ENCODE measurements at places on chromosomes 11 and 22.

- no peak for DNase-seq
Measured at GRCh38 chr11:14727215-14727614, 83.6 kb downstream of the PDE3B start.

DNA sequence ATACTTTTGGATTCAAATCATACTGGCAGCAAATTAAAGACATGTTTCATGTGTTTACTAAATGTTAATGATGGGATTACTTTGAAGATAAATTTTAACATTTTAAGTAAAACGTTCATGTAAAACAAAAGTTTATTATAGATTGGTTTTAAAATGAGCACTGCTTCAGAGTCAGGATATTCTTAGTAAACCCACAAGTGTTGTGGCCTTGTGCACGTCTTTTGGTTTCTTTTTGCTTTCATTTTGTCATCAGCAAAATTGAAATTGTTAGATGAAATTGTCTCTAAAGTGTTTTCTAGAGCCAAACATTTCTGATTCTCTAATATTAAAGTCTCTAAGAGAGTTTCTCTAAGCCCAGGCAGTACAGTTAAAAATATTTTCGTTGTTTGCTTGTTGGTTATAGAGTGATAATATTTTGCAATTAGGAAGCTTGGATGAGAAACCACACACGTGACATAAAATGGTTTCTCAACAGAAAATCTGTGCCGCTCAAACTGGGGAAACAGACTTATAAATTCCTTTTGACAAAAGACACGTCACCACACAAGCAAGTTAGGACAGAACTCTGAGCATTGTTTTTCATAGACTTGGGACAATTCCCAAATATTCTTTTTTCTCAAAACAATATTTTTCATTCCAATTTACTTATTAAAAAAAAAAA lies 164.4 kb downstream of the TEAD1 start:
- no peak for DNase-seq

DNA sequence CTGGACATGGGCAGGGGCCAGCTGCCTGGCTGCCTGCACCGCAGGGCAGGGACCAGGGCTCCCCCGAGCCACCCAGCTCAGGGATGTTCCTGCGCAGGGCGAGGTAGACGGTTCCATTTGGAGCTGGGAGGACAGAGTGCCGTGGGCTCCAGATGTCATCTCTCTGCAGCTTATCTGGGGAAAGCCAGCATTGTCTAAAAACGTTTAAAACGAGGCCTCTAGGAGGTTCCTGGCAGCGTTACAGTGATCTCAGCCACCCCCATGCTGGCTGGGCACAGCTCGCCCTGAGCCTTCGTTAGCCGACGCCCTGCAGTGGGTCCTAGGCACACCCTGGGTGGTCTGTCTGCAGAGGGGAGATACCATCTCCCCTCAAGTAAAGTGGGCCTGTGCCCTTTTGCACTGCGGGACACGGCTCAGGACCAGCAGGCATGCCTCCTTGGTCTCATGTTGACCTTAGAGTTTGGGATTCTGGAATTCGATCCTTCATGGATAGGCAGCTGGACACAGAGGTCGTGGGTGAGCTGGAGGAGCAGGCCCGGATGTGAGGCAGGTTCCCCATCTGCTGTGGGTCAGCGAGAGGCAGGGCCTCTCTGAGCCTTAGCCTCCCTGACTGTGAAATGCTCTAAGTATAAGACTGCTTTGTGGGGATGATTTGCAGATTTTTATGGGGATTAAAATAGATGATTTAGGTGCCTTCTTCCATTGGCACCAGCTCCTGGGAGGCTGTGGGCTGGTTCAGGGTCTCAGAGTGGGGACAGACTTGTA lies 14.1 kb downstream of the SYNGR1 start:
- no peak for DNase-seq

- no peak for DNase-seq
Measured at GRCh38 chr11:35012467-35013191, 96.2 kb downstream of the PDHX start.

- DNase-seq, result no peak
Measured at GRCh38 chr11:46686886-46687795, 13.3 kb downstream of the ARHGAP1 start.

GRCh38 chr11:94735907-94736306 lies 32.2 kb upstream of the AMOTL1 start:
- DNase-seq, result no peak

GRCh38 chr22:50102946-50103345 lies 13.1 kb downstream of the MOV10L1 start:
- DNase-seq, result no peak

DNA sequence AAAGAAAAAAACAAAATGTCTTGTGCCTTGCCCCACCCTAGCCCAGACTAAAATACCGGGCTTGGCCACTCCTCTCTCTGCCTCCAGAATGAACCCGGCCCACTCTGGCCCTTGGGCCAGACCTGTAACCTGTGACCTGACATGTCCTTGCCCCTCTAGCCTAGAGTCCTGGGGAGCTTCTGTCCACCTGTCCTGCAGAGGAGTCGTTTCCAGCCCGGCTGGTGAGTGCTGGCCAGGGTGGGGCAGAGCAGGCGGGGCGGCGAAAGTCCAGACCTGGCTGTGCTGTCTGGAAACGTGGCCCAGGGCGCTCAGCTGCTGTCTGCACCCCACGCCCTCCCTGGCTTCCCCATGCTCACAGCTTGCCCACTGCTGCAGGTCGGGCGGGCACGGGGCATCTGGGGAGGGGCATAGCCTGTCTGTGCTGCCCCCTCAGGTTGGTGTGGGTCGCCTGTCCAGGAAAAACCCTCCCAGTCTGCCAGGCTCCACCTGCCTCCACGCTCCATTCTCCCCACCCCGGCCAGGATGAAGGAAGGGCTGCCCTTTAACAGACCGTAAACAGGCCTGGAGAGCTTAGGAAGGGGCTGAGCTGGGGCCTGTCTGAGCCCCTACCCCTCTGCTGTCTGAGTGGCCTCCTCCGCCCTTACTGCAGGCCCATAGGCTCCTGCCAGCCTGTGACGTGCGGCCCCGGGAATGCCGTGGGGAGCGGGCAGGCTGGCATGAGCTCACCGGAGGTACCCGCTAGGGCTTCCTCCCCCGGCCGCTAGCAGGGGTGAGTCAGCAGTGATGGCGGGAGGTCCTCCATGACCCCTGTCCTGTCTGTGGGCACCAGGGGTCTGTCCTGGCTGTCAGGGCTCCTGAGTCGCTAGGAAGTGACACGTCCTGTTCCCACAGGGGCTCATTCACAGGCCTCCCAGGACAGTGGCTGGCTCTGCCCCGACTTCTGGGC lies 1.9 kb downstream of the CD151 start:
- no peak for DNase-seq

DNA sequence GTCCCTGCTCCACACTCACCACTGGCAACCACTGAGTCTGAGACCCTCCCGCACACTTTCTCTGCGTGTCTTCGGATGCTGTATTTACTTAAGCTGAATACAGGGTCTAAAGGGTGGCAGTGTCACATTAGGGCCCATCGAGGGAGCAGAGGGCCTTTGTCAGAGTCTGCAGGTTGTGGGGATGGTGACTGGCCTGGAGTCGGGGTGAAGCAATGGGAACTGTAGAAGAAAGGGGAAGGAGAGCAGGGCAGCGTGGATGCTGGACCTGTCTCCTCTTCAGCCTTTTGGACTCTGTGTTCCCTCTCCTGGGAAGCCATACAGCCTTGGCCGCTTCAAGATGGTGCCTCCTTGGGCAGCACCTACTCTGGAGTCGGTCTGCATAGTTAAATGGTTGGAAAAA lies 61.1 kb downstream of the ZBTB16 start:
- no peak for DNase-seq

DNA sequence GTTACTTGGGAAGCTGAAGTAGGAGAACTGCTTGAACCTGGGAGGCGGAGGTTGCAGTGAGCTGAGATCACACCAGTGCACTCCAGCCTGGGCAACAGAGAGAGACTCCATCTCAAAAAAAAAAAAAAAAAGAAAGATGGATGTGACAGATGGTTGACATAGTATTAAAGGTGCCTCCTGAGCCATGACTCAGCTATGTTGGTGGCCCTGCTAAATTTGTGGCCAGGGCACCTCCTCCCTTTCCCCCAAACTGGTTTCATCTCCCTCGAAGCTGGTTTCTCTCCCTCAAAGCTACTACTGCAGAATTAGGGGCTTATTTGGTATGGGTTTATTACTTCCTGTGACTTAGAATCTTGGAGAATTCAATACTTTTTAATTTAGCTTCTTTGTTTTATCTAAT lies 31.5 kb downstream of the SDHD start:
- DNase-seq, result peak; percentile 6

- no peak for DNase-seq
Measured at GRCh38 chr11:2419638-2420501, 19.3 kb downstream of the TSSC4 start.

- DNase-seq, result no peak
Measured at GRCh38 chr11:73538381-73538872, 59.5 kb downstream of the FAM168A start.

DNA sequence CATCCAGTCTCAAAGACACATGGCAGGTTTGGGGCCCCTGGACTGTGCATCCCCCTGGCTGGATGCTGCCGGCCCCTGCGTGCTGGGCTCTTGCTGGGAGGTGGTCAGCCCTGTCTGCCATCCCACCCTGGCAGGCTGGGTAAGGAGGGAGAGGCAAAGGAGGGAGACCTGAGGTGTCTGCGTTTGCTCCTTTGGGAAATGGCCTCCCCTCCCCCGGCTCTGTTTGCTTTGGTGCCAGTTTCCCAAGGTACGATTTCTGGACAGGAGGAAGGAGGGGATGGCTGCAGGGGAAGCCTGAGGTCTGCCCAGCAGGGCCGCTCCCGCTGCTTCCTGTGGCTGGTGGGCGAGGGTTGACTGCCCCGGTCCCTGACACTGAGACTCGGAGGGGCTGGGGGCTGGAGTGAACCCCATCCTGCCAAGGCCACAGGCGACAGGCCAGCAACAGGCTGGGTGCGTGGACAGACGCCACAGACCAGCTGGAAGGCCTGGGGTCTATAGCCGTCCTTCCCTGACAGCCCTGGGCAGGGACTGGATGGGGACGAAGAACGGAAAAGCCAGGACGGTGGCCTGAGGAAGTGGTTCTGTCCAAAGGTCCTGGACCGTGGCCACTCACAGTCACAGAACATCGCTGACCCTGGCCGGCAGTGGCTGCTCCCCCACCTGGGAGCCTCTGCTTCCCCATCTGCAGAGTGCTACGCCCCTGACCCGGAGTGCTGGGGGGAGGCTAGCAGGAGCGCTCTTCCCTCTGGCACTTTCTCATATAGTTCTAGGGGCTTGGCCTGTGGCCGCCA lies 38.0 kb downstream of the OSBPL5 start:
- DNase-seq, result no peak

- DNase-seq, result no peak
Measured at GRCh38 chr11:46472662-46472994, 81.1 kb upstream of the CHRM4 start.

DNA sequence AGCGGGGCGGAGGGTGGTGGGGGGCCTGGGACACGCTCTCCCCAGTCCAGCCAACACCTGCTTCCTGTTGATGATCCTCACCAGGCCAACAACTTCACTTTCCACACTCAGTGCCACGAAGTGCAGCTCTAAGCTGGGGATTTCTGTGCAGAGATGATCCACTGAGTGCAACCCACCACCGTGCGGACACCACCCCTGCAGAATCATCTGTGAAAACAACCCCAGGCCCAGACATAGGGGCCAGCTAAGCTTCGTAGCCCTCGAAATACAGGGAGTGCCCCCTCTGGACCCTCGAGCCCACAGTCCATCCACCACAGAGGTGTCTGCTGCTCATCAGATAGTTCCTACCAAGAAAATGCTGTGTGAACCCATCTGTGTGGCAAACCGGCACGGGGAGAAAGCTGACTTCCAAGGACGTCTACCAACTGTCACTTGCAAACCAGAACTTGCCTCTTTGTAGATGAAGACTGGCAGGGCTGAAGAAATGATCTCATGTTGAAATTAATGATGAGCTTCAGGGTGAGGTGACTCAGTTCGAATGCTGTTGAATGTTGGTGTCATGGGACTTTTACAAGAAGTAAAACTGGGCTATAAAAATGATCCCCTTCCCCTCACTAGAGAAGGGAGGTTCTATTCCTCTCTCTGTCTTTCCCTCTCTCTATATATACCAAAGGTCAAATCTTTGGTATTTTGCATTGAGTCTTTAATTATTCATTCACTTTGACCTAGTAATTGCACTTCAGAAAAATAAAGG lies 73.4 kb downstream of the MYEOV start:
- no peak for DNase-seq

- no peak for DNase-seq
Measured at GRCh38 chr11:110128161-110128560, 35.0 kb downstream of the ZC3H12C start.

GRCh38 chr11:64665411-64665821 lies 57.6 kb downstream of the NRXN2 start:
- DNase-seq, result no peak

GRCh38 chr22:44049486-44050231 lies 25.6 kb downstream of the PARVB start:
- no peak for DNase-seq

- DNase-seq, result no peak
Measured at GRCh38 chr22:41175546-41175945, 29.6 kb upstream of the L3MBTL2 start.

- no peak for DNase-seq
Measured at GRCh38 chr11:70570693-70571395, 172.5 kb downstream of the CTTN start.

- no peak for DNase-seq
Measured at GRCh38 chr11:2462543-2462985, 17.8 kb downstream of the KCNQ1 start.

GRCh38 chr22:46000081-46001027 lies 23.4 kb upstream of the WNT7B start:
- no peak for DNase-seq

DNA sequence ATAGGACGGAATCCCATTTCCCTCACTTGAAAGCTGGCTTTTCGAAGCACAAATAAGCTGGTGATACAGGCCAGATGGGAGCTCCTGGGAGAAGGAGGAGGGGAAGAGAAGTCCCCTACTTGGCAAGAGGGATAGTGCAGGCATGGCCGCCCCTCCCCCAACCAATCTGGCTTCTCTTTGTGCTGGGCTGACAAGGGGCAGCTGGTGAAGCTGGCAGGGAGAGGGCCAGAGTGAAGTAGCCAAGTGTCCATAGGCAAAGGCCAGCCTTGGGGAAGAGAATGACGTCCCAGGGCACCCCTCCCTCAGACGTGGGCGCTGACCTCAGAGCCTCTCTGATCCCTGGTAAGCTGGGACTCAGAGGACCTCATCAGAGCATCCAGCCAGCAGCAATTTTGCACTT lies 78.7 kb upstream of the GRAMD1B start:
- no peak for DNase-seq

DNA sequence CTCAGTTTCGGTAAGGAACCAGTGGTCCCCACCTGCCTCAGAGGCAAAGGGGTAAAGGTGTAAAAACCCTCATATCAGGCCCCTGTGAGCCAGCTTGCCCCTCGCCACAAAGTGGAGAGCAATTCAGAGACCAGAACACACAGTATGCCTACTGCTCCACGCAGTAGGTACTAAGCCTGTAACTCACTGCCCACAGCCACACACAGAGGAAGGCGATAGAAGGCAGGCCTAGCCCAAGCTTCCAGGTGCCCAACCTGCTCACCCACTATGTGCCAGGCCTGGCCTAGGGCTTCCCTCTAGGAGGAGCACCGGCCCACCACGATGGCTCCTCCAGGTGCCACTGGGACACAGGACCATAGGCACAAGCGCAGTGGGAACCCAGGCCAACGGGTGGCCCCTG lies 63.1 kb upstream of the TCF20 start:
- no peak for DNase-seq
